G401 (cell line): ENCODE measurements at places on chromosomes 7 and 10. TPM values are rescaled to one million over a fixed set of nuclear protein-coding genes. Genes with fewer than 3 reads are reported as not detected.

GRCh38 chr10:14191407-14191806 lies 139.3 kb downstream of the FRMD4A start:
- no peak for DNase-seq

DNA sequence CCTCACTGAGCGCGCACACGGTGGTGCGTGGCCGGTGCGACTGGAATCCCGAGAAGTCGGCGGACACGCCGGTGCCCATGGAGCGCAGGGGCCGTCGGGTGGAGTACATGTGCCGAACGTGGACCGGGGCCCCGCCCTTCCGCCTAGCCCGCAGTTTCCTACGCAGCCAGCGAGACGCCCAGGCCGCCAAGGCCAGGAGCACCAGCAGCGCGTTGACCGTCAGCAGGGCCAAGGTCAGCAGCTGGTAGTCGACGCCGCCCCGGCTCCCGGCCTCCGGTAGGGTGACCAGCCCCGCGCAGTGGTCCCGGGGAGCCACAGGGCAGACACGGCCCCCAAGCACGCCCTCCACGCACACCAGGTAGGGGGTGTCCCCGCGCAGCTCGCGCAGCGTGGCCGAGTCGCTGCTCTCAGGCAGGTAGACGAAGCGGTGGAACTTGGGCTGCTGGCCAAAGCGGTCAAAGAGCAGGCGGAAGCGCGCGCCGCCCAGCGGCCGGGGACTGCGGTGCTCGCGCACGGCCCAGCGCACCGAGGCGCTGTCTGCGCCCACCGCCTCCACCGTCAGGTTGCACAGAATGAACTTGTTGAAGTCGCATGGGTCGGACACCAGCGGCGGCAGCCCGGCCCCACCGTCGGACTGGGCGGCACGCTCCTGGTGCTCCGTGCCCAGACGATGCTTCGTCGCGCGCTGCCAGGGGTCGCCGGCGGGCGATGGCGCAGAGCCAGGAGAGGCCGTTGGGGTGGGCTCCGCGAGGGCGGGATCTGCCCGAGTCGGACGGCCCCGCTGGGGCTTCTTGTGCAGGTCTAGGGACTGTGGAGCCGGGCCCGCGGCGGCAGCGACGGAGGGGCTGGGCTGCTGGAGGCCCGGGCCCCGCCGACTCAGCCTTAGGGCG lies 2.2 kb downstream of the TRIL start:
- peak; percentile 20 for DNase-seq

ZC3HAV1 gene
- 8.9 and 14.3 TPM in 2 replicates for total RNA-seq

- DNase-seq = no peak
Observed at GRCh38 chr10:6894405-6894804, 314.3 kb upstream of the PRKCQ start.

HHEX gene
- 0.54 and 0.98 TPM in 2 replicates for total RNA-seq

DNA sequence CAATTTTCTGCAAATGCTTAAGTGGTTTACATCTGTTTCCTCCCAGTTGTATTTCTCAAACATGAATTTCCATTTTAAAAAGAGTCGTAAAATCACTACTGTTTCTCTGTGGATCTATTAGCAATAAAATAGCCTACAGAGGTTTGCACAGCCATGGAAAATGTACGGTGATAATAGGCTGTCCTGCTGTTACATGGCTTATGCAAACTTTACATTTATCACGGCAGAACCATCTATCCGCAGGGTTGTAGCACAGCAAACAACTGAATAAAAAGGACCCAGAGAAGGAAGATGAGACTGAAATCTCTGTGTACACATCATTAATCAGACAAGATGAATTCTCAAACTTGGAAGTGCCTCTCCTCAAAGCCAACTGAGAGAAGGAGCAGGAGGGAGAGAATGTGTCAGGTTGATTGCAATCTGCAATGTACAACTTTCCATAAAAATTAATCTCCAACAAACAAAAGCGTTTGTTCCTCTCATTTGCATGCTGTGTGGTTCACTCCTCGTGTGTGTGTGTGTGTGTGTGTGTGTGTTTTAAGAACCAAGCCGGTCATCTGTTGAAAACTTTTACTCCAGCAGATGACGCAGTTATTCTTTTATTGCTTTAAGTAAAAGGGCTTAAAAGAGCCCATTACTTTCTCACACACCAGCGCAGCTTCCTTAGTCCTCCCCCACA lies 279.3 kb downstream of the SKAP2 start:
- no peak for DNase-seq

DNA sequence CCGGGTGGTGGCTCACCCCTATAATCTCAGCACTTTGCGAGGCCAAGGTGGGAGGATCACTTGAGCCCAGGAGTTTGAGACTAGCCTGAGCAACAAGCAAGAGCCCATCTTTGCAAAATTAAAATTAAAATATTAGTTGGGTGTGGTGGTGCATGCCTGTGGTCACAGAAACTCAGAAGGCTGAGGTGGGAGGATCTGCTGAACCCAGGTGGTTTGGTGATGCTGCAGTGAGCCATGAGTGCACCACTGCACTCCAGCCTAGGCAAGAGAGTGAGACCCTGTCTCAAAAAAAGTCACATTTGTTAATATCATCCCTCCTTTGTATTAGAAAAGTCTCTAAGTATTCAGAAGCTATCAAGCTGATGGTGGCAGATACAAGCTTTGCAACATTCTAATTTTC lies 317.5 kb downstream of the ANKRD30A start:
- no peak for DNase-seq

GRCh38 chr10:6755781-6756460 lies 175.8 kb upstream of the PRKCQ start:
- DNase-seq = no peak

FOXL3 gene
- not detected in 2 replicates for total RNA-seq

FAM237B gene
- not detected in 2 replicates for total RNA-seq

DNA sequence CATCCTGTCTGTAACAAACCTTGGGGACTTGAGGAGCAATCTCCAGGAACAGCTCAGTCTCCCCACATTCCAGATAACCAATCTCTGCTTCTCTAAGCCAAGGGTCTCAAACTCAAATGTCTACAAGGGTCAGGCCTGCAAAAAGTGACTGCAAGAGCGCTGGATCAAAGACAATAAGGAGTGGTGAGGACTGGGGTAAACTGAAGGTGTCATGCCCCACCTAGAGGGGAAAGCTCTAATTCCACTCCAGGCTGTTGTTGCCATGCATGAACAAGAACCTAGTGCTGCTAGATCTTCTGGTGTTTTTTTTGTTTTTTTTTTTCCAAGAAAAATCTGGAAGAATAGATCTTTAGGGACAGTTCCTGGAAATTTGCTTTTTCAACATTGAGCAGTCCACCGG lies 117.9 kb upstream of the MACROH2A2 start:
- no peak for DNase-seq

NPC1L1 gene
- total RNA-seq = not detected in 2 replicates
